ENCODE measurements at places on chromosomes 5 and 9. TPM values are rescaled to one million over a fixed set of nuclear protein-coding genes. Genes with fewer than 3 reads are reported as not detected.

GRCh38 chr5:83487155-83487554 lies 15.6 kb downstream of the VCAN start:
- no peak for DNase-seq

- no peak for DNase-seq
Observed at GRCh38 chr9:19788614-19789271, at the start of gene SLC24A2. SLC24A2 (minus strand) TSS chr9:19789037.

CARTPT gene
- total RNA-seq: 0.23 TPM

ECSCR gene
- total RNA-seq: 9.4 TPM

DNA sequence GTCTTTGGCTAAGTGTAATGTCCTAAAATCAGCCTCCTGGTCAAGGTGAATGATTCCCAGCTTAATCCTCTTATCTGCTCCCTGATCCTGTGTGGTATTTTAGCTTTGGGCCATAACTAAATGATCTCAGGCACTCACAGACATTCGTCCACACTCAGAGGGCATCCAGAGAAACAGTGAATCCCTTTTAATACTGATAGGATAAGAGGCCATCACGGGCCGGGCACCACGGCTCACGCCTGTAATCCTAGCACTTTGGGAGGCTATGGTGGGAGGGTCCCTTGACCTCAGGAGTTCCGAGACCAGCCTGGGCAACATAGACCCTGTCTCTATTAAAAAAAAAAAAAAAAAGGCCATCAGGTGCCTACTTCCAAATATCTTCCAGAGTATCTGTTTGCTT lies 6.3 kb downstream of the PDCL start:
- no peak for DNase-seq
